Activated naive CD8-positive, alpha-beta T cell treated with anti-CD3 and anti-CD28 coated beads, Interleukin-2, amount 50 U/mL, for 16 hours (primary cell): ENCODE measurements at places on chromosomes 6 and 20.

DNA sequence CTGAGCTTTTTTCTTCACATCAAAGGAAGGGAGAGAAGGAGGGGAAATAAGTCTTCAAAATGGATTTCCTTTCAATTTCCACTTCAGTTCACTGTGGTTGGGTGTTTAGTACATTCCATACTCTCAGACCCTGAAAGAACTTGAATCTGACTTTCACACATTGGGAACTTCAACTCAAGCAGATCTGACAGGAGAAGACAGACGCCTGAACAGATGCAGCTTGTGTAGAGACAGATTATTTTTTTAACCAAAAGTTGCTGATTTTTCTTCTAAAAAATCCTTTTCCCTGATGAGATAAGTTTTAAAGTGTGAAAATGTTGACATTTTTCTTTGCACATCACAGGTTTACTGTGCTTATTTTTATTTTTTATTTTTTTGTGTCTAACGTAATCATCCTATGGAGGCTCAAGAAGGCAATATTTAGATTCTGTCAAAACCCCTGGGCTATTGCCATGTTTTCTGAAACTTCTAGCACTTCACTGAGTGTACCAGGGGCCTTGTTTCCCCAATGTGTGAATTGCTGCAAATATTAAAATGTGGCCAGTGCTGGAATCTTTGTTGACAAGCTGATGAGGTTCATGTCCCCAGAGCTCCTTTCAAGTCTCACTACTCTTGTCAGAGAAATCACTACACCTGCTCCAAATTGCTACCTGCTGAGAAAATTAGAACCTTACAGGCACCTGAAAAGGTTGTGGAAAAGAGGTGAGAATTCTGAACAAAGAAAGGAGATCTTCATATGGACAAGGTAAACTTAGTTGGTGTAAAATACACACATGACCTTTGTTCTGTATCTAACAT lies 214.8 kb upstream of the BTBD3 start:
- no peak for DNase-seq

DNA sequence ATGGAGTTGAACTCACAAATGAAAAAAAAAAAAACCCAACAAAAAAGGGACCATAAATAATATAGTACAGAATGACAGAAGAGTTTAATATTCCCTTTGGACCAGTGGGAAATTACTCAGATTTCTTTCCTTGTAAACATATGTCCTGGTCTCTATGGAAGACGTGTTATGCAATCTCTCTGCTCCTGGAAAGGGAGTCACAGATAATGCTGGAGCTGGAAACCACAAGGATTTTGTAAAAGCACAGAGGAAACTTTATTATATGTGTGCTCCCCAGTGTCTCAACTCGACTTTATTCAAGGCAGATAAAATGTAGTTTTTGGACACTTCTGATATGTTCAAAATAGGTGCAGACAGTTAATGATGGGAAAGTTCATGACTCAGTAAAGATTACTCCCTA lies 88.1 kb upstream of the ZFP64 start:
- DNase-seq: no peak

DNA sequence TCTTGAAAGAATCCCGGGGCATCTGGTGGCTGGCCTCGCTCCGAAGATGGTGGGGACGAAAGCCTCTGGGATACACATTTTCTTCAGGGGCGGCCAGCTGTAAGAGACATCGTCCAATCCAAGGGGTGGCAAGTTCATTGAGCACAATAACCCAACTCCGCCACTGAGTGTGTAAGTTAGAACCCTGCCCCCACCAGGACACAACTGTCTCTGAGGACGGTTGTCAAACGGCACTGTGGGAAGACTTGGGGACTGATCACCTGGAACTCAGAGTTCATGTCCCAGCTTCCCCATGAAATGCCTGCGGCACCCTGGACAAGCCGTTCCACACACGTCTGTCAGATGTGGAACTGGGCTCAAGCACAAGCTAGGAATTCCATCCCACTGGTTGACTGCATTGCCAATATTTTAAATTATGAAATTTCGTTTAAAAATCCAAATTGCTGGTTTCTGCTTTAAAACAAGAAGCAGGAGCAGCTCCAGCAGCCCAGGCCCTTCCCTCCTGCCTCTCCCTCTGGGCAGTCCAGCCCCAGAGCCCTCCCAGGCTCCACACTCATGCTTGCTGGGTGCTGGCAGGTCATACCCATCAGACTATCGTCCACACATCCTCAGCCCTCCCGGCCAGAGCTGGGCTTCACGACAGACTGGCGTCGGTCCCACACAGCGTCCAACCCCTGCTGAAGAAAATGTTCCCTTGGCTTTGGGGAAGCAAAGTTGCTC lies 80.9 kb upstream of the AFDN start:
- no peak for DNase-seq

GRCh38 chr6:122372647-122373046 lies 26.8 kb upstream of the HSF2 start:
- no peak for DNase-seq

DNA sequence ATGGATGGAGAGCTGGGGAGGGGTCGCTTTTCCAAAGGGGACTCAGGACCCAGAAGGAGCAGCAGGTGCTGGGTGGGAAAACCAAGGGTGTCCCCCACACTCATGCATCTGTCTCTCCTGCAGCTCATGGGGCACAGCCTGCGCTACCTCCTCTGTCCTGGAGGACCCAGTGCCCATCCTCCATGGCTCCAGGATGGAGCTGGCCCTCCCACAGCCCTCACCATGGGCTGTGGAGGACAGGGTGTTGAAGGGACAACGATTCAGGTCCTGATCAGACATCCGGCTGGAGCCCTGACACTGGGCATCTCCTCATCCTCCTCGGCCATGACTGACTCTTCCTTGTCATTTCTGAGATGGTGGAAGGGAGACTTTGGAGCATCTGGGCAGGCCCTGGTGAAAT lies 97.9 kb upstream of the SULF2 start:
- DNase-seq: no peak

DNA sequence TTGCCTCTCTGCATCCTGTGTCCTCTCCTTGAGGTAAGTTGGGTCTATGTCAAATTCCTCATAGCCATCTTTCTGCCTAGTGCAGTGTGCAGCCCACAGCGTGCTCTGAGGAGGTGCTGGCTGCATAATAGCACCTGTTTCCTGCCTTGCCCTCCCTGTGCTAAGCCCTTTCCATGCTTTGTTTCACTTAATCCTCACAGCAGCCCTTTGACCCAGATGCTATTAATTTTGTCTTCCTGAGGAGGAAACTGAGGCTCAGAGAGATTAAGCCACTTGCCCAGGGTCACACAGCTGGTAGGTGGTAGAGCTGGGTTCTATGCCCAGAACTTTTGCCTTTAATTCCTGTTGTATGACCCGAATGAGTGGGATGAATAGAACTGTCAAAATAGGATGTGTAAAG lies 13.5 kb downstream of the FAM83D start:
- no peak for DNase-seq

DNA sequence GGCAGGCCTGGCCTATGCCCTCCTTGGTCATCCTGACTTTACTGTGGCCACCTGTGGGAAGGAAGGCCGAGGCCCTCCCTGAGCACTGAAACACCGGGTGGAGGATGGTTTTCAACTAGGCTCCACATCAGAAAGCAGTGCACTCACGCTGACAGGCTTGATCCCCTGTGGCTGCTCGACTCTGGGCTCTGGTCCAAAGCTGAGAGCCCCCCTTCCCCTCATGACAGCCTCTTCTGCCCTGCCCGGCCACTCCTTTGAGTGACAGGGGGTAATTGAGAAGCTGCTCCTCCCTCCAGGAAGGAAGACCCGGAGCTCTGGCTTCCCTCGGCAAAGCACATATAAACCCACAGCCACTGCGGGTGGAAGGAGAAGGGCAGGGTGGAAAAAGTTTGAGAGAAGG lies 43.6 kb downstream of the MUC22 start:
- no peak for DNase-seq

DNA sequence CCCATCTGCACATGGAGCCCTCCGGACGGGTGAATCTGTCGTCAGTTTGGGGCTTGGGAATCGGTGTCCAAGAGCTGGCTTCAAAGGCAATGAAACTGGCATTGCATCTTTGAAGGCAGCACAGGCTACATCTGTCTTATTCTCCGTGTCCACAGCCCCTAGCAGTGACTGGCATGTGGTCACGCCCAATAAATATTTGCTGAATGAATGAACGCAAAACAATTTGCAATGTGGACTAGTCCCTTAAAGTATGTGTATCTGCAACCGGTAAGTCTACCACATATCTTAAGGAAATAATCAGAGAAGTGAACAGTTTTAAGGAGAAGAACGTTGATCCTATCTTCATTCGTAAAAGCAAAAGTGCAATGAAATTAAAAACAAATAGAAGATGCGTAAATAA lies 8.0 kb upstream of the PMEPA1 start:
- DNase-seq: no peak

DNA sequence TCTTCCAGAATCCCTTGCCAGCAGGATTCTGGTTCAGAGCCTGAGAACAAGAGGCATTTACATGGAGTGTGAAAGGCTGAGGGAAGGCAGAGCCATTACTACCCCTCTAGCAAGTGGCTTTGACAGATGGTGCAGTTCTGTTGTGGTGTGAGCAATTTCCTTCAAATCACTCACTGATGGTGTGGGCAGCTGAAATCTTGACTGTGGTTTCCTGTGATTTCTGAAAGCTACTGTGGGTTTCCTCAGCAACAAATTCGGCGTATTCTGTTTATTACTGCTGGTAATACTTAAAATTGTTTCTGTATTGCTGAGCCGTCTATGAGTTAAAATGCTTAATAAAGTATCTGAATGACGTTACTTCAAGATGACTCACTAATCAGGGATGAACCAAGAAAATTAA lies 181.5 kb upstream of the TCF21 start:
- DNase-seq: no peak
